ENCODE measurements at places on chromosomes 5 and 9.

DNA sequence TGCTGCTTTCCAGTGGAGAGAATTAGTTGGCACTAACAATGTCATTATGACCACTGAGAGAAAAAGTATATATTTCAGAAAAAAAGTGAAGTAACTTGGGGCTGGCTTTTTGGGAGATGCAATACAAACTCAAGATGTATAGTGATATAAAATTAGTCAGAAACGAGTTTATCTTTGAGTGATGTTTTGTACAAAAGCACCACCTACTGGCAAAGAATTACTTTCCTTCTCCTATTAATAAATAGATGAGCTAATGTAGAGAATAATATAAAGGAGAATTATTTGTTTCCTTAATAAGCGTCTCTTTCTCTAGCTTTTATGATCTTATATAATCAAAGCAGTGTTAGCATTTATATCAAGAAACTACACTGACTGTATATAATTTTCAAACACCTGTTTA is 158.8 kb downstream of the MEF2C start:
- DNase-seq, result no peak

- no peak for DNase-seq
Observed at GRCh38 chr9:4022435-4023067, 277.3 kb downstream of the GLIS3 start.

DNA sequence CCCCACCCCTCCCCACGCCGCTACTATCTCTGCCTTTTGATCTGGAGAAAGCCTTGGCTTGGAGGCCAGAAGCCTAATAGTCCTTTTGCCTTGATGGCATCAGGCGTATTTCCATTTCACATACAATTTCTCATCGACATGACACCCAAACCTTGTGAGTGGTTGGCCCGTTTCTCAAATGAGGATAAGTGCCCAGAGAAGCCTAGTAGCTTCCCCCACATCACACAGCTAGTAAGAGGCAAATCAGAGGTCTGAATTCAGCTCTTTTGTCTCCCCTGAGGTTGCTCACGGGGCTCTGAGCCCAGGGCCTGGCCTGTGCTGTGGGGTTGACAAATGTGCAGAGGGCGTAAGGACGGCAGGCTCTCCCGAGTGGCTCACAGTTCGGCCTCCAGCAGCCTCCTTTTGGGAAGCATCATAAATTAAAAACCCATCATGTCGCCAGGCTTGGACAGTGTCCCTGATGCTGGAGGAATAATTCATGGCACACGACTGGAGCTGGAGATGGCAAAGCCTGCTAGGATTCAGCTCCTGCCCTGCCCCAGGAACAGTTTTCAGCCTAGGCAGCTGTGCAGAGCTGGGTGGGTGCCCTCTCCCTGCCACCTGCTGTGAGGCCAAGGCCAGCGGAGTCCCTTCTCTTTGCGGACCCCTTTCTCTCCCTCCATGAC is 263.8 kb downstream of the NSG2 start:
- DNase-seq, result peak; percentile 34

DNA sequence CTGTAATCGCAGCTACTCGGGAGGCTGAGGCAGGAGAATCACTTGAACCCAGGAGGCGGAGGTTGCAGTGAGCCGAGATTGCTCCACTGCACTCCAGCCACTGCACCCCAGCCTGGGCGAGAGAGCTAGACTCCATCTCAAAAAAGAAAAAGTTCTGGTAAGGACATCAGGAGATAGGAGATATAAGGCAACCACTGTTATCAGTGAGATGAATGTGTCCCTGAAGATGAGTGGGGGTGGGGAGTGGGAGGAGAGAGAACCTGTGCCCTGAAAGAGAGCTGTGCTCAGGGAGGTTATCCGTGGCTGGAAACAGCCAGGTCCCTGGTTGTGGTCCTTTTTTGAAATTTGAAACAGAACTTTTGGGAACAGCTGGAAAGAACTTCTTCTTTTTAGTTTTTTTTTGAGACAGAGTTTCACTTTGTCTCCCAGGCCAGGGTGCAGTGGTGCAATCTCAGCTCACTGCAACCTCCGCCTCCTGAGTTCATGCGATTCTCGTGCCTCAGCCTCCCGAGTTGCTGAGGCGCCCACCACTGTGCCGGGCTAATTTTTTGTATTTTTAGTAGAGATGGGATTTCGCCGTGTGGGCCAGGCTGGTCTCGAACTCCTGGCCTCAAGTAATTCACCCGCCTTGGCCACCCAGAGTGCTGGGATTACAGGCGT is 2.6 kb downstream of the PTPA start:
- DNase-seq, result no peak

- no peak for DNase-seq
Observed at GRCh38 chr5:27381686-27382085, 343.3 kb upstream of the CDH9 start.

- no peak for DNase-seq
Observed at GRCh38 chr5:42566652-42567295, 143.5 kb downstream of the GHR start.

Measured in left forelimb (tissue), 1 donor.